ENCODE measurements at places on chromosomes 1 and 21.

DNA sequence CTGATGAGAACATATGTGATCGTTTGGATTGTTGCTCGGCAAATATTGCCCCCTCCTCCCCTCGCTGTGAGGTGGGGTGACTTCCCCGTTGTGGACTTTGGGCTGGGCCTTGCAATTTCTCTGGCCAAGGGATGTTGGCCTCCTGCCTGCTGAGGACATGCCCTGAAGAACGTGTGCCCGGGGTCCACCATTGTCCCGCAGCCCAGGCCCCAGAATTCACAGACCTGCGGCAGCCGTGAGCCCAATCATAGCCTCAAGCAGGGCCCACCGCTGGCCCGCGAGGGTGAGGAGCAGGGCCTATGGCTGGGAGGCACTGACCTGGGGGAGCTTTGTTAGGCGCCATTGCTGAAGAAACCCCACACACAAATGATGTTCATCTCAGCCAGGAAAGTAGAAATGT is 58.3 kb upstream of the ACTRT2 start:
- no peak for DNase-seq

GRCh38 chr21:16070207-16070651 is 340.4 kb downstream of the USP25 start:
- no peak for DNase-seq

DNA sequence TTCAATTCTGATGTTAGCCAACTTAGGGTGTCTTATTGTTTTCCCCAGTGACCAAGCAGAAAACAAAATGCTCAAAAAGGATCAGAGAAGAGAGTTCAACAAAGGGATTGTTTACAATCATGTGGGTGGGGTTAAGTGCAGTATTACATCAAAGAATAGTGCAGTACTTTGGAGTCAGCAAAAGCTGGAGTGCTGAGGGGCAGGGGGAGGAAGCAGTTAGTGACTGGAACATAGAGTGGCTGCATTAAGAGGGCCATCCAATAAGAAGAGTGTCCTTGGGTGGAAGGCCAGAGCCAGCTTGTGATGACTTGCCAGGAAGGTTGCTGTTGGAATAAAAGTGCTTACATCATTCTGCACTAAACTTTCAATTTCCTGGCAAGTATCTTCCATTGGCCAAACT is 175.5 kb downstream of the CYYR1 start:
- DNase-seq: no peak

DNA sequence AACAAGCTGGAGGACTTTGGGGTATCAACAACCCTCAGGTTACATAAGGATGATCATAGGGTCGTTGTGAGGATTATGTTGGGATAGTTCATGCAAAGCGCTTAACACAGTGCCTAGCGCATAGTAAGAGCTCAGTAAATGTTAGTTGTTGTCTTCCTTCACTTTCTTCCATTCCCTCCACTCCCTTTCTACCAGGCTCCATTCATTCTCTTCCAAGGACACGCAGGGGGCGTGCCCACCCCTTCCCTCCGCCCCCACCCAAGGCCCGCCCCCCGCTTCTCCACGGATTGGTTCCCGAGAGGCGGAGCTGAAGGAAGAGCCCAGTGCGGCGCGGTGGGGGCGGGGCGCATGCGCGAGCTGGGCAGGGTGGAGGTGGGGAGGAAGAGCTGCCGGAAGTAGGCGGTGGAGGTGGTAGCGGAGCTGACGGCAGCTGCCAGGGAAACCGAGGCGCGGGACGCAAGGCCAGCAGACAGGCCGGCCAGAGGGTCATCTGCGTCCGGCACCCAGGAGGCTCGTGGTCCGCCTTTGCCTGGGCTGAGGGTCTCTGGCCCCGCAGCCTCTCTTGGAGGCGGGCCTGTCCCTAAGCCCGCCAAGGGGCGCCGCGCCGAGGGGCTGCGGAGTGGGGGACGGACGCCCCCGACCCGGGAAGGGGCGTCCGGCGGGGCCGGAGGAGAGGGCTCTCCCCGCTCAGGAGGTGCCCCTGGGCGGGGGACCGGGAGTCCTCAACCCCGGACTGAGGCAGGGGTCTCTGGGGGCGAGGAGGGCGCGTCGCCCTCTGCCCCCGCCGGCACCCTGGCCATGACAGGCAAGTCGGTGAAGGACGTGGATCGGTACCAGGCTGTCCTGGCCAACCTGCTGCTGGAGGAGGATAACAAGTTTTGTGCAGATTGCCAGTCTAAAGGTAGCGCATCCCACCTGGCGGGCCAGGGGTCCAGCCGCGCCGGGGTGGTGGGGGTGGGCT is at the start of gene SMAP2:
TSS of gene SMAP2 (plus strand) at position 405 of the 961 bp plus-strand sequence. CDS start at position 799, 394 bp downstream.
- DNase-seq: peak; percentile 85

DNA sequence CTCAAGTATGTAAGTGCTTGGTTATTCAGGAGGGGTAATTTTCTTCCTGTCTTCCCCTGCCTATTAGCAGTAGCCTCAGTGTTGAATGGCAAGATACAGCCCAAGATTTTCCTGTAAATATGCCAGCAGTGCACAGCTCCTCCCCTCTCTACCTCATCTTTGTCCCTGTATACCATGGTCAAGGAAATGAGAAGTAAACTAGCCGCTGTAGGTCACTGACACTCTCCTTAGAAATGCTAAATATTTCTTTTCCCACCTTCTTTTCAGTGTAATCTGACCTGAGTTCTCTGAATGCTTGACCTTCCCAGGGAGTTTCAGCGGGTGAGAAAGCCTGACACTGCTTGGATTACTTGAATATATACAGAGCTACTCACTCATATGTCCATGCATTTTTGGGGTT is 84.1 kb upstream of the ZNF326 start:
- no peak for DNase-seq

GRCh38 chr1:248851390-248851789 is 7.5 kb downstream of the ZNF692 start:
- DNase-seq: no peak

- no peak for DNase-seq
Observed at GRCh38 chr1:147236448-147236847, 6.0 kb upstream of the CHD1L start.

GRCh38 chr1:198272492-198272891 is 115.7 kb downstream of the NEK7 start:
- no peak for DNase-seq

DNA sequence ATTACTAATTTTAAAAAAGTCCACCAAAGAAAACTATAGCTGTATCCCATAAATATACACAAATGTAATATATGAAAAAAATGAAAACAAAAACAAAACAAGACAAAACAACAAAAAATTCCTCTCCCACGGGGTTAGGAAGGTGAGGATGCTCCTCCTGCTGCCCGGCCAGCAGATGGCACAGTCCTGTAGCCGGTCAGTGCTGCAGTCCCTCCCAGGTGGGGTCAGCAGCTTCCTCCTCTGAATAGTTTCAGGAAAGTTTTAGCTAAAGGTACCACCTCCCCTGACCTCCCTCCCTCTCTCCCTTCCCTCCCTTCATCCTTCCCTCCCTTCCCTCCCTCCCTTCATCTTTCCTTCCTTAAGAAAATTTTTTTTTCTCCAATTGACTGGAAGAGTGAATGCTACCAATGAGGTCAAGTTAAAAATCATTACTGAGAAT is 67.8 kb upstream of the BCL10 start:
- DNase-seq: no peak

DNA sequence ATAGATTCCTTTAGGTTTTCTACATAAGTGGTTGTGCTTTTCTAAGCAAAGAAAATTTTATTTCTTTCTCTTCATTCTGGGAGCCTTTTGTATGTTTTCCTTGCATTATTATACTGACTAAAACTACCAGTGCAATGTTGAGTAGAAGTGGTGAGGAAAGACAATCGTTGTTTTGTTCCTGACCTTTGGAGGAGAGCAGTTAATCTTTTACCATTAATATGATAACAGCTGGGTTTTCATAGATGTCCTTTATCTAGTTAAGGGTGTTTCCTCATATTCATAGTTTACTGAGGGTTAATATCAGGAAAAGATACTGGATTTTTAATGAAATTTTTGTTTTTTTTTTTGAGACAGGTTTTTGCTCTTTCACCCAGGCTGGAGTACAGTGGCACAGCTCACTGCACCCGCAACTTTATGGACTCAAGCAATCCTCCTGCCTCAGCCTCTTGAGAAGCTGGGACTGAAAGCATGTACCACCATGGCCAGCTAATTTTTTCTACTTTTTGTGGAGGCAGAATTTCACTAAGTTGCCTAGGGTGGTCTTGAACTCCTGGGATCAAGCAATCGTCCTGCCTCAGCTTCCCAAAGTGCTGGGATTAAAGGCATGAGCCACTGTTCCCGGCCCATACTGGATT is 9.0 kb upstream of the KCTD3 start:
- DNase-seq: no peak

DNA sequence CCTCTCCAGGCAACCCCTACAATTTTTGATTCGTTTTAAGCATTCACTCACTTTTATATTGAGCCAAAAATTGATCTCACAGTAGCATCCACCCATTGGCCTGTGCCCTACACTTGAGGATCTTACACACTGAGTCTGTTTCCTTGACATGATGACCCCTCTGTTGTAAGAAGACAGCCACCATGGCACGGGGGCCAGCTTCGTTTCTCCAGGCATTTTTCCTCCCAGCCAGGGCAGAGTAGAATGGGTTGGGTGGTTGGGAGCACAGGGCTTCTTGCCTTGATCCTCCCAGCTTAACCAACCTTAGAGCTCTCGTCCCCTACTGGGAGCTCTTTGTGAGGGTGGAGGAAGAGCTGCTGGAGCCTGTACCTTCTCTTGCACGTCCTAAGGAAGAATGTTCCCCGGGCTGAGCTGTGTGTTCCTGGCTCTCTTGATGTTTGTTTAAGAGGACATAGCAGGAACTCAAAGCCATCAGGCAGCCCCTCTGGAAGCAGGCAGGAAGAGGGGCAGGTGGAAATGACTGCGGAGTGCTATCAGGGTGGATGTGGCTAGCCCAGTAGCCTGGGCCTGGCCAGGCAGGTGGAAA is 213.2 kb upstream of the TMEM51 start:
- DNase-seq: no peak

DNA sequence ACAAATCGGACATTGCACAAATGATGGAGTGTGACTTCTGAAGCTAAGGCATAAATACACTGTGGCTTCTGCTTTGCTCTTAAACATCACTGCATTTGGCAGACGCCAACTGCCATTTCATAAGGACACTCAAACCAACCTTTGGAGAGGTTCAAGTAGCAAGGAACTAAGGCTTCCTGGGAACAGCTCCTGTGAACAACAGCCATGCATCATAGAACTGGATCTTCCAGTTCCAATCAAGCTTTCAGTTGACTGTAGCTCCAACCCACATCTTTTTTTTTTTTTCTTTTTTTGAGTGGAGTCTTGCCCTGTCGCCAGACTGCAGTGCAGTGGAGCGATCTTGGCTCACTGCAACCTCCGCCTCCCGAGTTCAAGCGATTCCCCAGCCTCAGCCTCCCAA is 10.7 kb upstream of the HUNK start:
- no peak for DNase-seq

GRCh38 chr1:107789817-107790524 is 175.0 kb downstream of the VAV3 start:
- no peak for DNase-seq

DNA sequence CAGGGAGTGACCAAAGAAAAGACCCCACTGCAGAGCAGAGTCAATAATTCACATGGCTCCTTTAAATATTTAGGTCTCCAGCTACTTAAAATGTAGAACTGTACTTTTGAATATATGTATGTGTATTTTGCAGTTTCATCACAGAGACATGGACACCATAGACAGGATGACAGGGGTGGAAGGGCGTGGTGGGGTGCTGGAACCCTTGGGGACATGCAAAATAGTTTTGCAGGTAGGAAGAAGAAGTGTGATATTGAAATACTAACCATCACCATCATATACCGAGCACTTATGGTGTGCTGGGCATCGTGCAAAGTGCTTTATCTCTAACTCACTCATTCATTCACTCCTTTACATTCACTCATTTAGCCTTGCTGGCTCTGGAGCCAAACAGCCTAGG is 72.5 kb upstream of the IGSF21 start:
- no peak for DNase-seq

- no peak for DNase-seq
Observed at GRCh38 chr1:222910699-222911098, 95.9 kb downstream of the DISP1 start.

DNA sequence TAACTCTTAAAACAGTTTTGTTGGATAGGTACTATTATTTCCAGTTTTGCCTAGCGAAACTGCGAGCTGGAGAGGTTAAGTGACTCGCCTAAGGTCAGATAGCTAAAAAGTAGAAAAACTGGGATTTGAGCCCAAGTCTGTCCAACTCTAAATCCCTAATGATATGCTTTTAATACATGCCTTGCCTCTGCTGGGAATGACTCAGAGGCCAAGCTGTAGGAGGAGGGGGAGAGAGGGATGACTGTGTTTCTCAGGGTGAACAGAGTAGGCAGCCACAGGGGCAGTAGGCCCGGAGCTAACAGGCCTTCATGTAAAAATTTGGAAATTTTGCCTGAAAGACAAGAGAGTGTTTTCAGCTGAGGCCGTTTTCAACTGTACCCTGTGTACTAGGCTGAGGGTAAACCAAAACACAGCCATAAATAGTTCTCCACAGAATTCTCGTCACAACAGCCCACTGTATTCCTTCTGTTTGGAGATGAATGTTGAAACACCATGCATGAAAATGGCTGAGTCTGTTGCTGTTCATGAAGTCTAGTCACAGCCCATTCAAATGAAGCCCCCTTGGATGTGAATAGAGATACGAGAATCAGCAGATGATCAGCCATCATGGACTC is 107.5 kb upstream of the HOOK1 start:
- peak; percentile 72 for DNase-seq

DNA sequence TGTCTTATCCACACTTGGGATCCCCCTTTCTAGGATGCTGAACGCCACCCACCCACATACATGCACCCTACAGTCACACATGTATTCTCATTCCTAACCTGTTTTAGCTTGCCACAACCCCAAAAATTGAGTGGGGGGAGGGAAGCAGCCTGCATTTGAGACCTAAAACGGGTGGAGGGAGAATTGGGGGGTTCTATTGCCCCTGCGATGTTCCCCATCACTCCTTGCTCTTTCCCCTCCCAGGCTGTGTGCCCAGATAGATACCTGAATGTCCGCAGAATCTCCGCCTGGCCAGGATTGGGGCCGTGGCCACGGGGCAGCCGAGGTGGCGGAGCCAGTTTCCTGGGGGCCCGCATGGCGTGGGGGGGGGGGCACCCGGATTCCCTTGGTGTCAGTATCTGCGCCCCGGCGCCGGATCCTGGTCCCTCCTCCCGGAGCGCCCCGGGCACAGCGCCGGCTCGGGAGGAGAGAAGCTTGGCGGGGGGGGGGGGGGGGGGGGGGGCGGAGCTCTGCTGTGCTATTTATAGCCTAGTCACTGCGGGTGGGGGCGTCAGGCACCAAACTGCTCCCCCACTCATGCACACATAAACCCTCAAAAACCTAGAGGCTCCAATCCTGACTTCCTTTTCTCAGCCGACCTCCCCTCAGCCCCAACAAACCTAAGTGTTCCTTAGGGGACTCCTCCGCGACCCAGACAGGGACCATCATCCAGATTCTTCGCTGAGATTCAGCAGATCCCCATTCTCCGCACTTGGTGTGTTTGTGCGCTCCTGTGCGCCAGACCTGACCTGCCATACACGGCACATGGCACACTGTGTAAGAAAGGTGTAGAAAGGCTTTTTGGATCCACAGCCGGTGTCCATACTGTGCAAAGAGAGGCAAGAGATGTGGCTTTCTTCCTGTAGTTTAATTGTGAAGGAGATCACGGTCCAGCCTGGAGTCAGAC is 1.9 kb downstream of the ANKRD34A start:
- DNase-seq: no peak

- no peak for DNase-seq
Observed at GRCh38 chr1:5119366-5120234, 465.2 kb downstream of the AJAP1 start.
